Mesothelial cell of epicardium (in vitro differentiated cells): ENCODE measurements at places on chromosomes 7 and 10. TPM values are rescaled to one million over a fixed set of nuclear protein-coding genes. Genes with fewer than 3 reads are reported as not detected.

FAM241B gene
- total RNA-seq = 19.2 to 20.9 TPM (median 20.1 TPM) in 3 replicates

ACTL6B gene
- total RNA-seq = not detected in 3 replicates

FBXO24 gene
- 0.54 to 0.93 TPM (median 0.64 TPM) in 3 replicates for total RNA-seq

SEPTIN14 gene
- 0.07 TPM in 1 of 3 replicates, not detected in the others for total RNA-seq

NKX2-3 gene
- total RNA-seq = not detected in 3 replicates

SLC35G1 gene
- total RNA-seq = 7.3 to 7.5 TPM (median 7.3 TPM) in 3 replicates

SLIT1 gene
- total RNA-seq = 0.27 to 0.40 TPM (median 0.40 TPM) in 3 replicates
